ENCODE measurements at places on chromosomes 3 and 15. TPM values are rescaled to one million over a fixed set of nuclear protein-coding genes. Genes with fewer than 3 reads are reported as not detected.

TMEM212 gene
- total RNA-seq = not detected

FSIP1 gene
- total RNA-seq = 1.7 TPM

TM4SF1 gene
- total RNA-seq = 483 TPM

SEMA6D gene
- 22.9 TPM for total RNA-seq

UBR1 gene
- 33.6 TPM for total RNA-seq

TMCO5A gene
- not detected for total RNA-seq

OR5H2 gene
- total RNA-seq = not detected

MNS1 gene
- 1.1 TPM for total RNA-seq

IL12A gene
- 0.43 TPM for total RNA-seq

CATSPER2 gene
- 0.37 TPM for total RNA-seq

FHIT gene
- 1.1 TPM for total RNA-seq

ATP13A4 gene
- 0.18 TPM for total RNA-seq

BSN gene
- total RNA-seq = under 0.01 TPM

C2CD4B gene
- total RNA-seq = not detected

LDHAL6B gene
- not detected for total RNA-seq

PP2D1 gene
- not detected for total RNA-seq

CNTN4 gene
- total RNA-seq = 2.9 TPM

DUOX1 gene
- total RNA-seq = under 0.01 TPM

GRK7 gene
- not detected for total RNA-seq

MORC1 gene
- not detected for total RNA-seq

ZNF860 gene
- 0.28 TPM for total RNA-seq

ASB14 gene
- not detected for total RNA-seq

MOBP gene
- not detected for total RNA-seq

ZMAT3 gene
- total RNA-seq = 35.5 TPM

ZBBX gene
- under 0.01 TPM for total RNA-seq

NEK10 gene
- total RNA-seq = 15.8 TPM

SHISA5 gene
- total RNA-seq = 102 TPM

TTC23 gene
- 26.5 TPM for total RNA-seq

CALML4 gene
- total RNA-seq = 1.1 TPM

ZNF501 gene
- total RNA-seq = 4.0 TPM

ECE2 gene
- not detected for total RNA-seq
